ENCODE measurements at places on chromosomes 2 and 18.

DNA sequence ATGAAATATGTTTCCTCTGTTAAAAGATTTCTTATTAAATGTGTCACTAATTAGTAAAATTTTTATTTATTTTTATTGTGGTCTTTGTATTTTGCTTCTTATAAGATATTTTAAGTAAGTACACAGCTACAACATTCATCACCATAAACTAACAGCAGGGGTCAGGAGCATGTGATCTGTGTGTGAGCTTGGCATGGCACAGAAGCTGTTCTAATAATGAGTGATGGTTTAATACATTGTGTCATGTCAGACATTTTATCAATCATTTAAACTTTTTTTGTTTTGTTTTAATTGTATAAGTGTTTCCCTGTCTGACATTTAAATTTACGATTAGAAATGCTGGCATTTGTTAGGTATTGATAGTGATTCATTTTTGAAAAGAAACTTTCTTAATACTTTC, 585.4 kb downstream of the DSC3 start:
- DNase-seq = no peak

DNA sequence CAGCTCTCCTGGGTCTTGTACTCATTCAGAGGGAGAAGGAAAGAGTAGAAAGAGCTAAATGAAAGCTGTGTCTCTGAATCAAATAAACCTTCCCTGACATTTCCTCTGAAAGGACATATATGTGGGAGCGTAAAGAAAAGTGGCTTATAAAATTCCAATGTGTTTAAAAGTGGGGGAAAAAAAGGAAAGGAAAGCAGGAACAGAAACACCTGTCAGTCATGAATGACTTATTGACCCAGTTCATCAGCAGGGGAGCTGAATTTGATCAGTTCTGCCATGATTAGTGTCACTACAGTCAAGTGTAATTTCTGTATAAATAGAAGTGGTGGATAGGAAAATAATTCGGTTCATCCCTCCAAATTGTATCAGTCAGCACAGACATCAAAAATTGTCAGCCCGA, 382.5 kb downstream of the ERBB4 start:
- no peak for DNase-seq

GRCh38 chr2:99461828-99462483, 27.9 kb downstream of the REV1 start:
- no peak for DNase-seq

GRCh38 chr2:217530392-217531090, 472.3 kb downstream of the TNS1 start:
- DNase-seq = no peak

GRCh38 chr2:150351922-150352321, 135.5 kb downstream of the RND3 start:
- DNase-seq = no peak

GRCh38 chr2:171629113-171629512, 58.2 kb upstream of the DYNC1I2 start:
- no peak for DNase-seq

- DNase-seq = no peak
Observed at GRCh38 chr2:190562121-190562520, 27.6 kb upstream of the NEMP2 start.

- no peak for DNase-seq
Observed at GRCh38 chr18:75161256-75162028, 47.5 kb downstream of the PTGR3 start.

DNA sequence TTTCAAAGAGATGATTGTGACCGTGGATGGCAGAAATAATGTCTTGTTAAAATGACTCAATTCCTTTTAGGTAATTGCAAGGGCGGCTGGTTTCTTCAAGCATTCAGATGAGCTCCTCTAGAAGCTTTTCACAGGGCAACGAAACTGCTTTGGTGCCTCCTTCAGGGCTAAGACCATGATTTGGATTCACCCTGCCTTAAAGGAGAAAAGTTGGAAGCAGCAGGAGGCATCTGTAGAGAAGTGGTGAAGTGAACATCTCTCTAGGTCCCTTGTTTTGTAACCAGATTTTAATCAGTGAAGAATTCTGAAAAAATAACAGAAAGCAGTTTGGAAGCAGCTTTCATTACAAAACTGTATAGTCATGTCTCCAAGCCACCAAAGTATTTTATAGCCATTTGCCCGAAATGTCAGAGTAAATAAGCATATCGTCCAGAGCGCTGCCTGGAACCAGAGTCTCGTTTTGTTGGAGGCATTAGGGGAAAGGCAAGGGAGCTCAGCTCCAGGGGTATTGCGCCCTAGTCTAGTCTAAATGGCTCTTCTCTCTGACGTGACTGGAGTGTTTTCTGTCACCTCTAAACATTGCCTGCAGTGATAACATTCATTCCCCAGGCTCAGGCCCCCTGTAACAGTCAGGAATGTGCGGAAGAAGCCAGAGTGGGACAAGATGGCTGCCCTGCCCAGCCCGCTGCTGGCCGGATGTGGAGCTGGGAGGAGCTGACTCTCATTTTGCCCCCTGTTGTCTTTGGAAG, 57.8 kb upstream of the ITGB6 start:
- DNase-seq = no peak

DNA sequence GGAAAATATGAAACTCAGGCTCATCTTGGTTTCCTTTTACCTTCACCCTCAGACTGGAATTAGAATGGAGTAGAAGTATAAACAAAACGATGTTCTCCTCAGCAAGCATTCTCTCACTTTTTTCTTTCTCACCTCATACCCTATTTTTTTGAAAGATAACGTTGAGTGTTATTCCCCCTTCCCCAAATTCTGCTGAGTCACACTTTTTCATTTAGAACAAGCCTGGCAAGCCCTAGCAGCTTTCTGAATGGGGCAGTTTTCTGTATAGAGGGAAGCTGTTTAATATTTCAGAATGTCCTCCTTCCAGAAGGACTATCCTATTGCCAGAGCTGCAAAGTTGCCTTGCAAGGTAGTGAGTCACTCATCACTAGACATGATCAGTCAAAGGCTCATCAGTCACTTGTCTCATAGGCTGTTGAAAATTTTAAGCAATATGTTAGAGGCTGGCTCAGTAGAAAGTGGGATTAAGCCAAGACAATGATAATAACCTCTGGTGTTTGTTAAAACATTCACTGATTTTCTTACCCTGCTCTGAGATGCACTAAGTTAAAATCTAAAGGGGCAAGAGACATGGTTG, 416.1 kb downstream of the RNF144A start:
- DNase-seq = no peak

- no peak for DNase-seq
Observed at GRCh38 chr2:160409480-160409879, 84.1 kb downstream of the RBMS1 start.

GRCh38 chr18:5824370-5824984, 70.8 kb downstream of the TMEM200C start:
- no peak for DNase-seq

- no peak for DNase-seq
Observed at GRCh38 chr2:112110966-112111365, 27.2 kb upstream of the FBLN7 start.

- no peak for DNase-seq
Observed at GRCh38 chr18:36692921-36693332, 135.9 kb downstream of the TPGS2 start.

DNA sequence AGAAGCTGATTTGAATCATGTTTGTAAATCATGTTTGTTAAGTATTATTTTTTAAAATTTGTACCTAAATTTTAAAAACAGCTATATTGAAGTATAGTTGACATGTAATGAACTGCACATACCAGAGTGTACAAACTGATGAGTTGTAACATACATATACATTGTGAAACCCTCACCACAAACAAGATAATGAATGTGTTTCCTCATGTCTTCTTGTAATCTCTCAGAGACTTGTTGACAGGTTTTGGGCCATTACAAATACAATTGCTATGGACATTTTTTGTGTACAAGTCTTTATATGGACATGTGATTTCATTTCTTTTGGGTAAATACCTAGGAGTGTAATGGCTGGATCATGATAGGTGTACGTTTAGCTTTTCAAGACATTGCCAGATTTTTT, 21.5 kb downstream of the WDR43 start:
- no peak for DNase-seq

DNA sequence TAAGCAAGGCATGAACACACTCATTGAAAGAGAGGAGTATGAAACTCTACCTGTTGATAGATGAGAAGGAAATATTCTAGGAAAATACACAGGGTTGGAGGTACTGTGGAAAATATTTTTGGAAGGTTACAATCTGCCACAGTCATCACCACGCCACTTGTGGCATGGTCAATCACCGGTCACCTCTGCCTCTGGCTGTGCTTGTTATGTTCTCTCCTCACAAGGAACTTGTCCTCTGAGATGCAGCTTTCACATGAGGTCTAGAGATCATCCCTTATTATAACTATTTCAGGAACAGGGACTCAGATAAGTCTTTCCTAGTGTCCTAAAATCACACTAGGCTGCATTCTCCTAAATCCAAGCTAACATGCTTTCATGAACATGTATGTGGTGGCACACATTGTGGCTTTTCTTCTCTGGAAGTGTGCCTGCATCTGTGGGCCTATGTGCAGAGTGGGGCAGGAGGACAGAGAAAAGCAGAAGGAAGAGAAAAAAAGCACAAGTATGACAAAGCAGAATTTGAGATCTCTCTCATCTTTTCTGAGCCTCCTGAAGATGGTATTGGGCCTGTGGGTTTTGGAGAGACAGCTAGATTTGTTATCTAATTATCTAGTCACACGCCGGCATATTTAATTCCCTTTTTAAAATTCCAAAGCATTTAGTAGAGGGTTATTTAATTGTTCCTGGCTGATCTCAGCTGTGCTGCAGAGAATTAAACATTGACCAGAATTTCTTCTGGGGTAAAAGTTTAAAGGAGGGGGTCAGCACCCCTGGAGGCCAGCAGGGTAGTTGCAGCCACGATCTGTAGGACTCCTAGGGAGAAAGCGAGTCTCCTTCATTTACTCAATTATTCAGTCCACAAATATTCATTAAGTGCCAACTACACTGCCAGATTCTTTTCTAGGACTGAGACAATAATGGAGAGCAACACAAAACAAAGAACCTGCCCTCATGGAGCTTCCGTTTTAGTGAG, 294.6 kb downstream of the RDH14 start:
- DNase-seq = no peak

DNA sequence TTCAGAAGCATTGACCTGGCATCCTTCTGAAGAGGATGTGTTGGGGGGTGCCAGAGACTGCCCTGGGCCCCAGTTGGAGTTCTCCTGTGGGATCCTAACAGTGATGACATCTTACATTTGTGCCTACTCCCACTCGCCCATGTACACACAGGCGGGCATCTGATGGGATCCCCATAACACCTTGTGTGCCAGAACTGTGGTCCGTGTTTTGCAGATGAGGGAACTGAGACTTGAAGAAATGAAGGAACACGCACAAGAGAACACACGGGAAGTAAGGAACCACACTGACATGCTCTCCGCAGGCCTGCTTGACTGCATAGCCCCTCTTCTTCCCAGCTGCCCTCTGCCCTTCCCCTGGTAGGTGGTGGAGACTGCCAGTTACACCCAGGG, 255.3 kb downstream of the MYCN start:
- DNase-seq = no peak

GRCh38 chr2:150880986-150881385, 380.7 kb downstream of the RBM43 start:
- no peak for DNase-seq

DNA sequence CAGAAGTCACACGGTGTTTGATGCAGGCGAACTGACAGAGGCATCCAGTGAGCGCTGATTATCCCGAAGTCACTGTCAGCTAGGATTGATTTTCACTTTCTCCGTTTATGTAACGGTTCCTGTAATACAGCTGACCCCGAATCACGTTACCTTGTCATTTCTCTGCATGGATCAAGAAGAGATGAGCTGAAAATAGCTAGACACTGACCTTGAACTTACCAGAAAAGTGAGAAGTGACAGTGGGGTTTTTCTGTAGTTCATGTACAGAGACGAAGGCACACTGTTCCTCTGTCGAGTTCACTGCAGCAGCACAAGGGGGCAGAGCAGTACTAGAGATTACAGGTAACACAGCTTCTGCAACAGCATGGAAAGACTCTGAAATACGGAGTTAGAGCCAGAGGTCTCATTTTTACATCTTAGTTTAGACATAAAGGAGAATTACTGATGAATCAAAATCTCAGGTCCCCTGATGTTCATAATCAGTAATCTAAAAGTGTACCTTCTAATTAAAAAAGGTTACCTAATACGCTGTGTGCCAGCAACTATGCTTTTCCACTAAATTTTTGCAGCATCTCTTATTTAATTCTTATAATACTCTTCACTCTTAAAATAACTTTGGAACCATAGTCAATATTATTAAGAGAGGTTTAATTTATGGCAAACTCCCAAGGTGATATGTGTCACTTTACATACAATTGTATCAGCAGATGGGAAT, 33.1 kb downstream of the ARHGAP15 start:
- peak; percentile 13 for DNase-seq

DNA sequence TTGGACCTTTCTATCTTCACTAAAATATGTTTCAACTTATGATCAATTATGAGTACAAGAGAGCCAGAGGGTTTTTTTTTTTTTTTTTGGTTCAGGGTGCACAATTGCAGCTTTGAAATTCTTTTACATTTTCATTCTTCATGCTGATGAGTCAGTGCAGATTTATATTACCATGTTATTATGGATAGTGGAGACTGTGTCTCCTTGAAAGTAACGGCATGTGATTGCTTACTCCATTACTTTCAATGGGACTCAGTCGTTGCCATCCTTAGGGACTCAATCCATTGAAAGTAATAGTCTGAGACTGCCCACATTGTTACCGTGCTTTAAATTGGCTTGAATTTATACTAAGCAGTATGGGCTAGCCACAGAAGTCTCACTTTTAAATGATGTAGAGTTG, 286.5 kb upstream of the FANCL start:
- no peak for DNase-seq

GRCh38 chr18:47709556-47709955, 220.9 kb downstream of the SMAD2 start:
- DNase-seq = no peak

GRCh38 chr2:226211439-226211838, 588.2 kb downstream of the IRS1 start:
- DNase-seq = no peak

GRCh38 chr2:55063713-55064323, 13.6 kb upstream of the RTN4 start:
- no peak for DNase-seq

DNA sequence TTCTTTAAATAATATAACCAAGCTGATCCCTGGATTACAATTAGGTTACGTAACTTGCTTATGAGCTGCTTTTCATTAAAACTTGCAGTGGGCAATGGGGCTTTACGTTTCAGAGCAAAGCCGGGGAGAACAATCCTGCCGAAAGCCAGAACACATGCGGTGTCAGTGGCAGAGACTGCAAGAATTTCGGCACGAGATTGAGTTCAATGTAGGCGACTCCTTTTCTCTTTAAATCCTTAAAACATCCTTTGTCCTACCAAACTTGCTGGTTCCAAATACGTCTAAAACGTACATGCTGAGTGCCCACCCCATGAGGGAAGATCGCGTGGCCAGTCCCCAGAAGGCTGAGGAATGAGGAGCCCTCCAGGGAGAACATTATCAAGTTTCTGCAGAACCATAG, 36.8 kb upstream of the NCOA1 start:
- no peak for DNase-seq

Measured in stimulated activated CD8-positive, alpha-beta memory T cell treated with anti-CD3 and anti-CD28 coated beads, Interleukin-15, amount 100 ng/mL, for 4 hours (primary cell).